Globus pallidus (tissue), 1 donor: ENCODE measurements at places on chromosomes 2 and 18.
A peak's percentile ranks its signal among the peaks of the same experiment; 100 is the strongest.

DNA sequence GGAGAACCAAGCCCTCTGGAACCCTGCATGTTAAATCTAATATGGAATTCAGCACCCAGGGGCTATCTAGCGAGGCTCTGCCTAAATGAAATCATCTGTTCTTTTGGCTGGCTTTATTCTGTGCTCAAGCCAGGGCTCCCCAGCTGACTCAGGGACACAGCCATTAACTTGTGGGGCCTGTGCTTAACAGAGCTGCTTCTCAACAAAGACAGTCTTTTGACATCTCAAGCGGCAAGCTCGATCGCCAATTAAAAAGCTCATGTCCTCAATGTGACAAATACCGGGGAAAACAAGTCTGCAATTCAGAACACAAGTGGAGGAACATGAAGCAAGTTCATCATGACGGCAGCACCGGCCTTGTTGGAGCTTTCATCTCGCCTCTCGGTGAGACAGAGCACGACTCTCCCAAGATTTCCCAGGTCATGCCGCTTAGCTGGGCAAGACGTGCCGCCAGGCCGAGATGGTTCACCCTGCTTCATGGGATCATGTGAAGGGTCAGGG, 64.9 kb downstream of the KLHL29 start:
- peak; percentile 11 for DNase-seq

DNA sequence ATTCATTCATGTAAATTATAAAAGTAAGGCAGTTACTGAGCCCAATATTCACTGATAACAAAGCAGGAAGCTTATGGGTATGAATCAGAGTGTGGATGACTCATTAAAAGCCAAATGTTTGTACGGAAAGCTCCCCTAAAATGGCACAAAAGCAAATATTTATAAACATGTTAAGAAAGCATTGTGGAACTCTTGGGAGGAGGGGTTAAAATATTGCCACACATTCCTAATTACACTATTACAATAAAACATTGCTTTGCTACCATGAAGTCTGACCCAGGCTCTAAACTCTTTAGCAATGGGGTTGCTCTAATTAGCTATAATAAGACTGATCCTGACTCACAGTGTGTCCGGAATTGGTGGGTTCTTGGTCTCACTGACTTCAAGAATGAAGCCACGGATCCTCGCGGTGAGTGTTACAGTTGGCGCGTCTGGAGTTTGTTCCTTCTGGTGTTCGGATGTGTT, 110.9 kb downstream of the NAB1 start:
- DNase-seq: no peak

DNA sequence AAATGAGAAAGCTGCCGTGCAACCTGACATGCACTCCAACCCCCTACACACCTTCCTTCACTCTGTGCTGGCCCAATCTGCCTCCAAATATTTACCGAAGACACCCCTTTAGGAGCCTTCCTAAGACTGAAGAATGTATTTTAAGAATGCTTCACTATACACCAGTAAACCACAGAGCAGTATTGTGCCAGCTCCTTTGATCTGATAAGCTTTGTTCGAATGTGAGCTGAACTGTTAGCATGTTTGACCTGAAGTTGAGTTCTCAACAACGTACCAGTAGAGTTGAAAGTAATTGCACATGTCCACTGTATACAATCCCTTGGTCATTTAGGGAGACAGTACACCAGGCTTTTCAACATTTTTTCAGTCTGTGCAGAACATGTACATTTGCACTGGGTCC, 259.2 kb downstream of the TGIF1 start:
- DNase-seq: no peak

GRCh38 chr2:235025800-235026536, 74.2 kb downstream of the SH3BP4 start:
- no peak for DNase-seq

- no peak for DNase-seq
Observed at GRCh38 chr2:153715218-153715850, 156.4 kb upstream of the GALNT13 start.

DNA sequence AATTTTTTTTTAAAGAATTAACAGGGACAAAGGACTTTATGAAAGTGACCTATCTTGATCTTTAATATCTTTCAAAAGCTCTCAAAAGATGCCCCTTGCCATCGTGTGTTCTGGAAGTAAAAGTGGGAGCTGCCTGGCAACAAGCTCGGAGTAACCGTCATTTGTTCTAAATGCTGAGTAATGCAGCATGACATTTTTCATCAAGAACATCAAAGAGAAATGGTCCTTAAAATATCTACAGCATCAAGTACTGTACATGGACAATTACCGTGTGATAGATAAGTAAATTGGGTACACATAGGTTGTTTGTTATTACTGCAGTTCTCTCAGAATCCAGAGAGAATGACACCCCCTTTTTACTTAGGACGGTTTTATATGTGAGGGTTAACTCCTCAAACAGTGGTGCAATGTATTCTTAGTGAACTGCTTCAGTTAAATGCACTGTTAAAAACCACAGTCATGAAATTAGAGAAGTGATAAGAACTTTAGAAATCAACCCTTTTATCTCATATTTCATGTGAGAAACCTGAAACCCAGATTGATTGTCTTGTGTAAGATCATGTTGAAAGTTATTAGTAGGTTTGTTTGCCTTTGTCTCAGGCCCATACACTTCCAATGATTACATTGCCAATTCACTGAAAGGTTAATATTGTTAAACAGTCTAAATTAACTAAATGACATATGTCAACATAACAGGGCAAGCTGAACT, 90.6 kb upstream of the HNMT start:
- DNase-seq: no peak

DNA sequence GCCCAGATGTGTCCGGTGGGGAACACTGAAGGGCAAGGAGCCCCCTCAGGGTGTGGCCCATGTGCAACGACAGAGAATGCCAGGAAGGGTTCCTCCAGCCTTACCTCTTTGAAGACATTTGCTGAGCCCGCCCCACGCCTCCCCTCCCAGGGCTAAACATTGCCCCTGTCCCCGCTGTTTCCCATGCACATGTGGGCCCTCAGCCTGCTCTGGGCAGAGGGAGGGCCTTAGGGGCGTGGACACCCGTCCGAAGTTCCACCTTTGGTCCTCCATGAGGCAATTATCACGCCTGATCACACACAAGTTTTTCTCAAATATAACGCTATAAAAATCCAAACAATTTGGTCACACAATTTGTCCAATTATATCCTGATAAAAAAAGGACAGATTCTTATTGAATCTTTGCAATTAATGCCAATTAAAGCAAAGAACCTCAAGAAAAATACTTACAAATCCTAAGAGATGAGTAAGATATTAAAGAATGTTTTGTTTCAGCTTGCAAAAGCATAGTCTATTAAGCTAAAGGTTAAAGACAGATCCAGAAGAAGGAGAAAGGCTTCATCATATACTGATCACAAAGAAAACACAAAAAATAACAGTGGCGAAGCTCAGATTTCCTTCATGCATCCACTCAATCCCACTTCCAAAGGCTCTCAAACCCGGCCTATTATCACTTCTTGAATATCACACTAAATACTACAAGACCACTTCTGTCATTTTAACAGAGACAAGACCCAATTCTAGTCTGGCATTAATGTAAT, 55.2 kb upstream of the LDLRAD4 start:
- DNase-seq: no peak

- DNase-seq: no peak
Observed at GRCh38 chr2:58032764-58033080, 13.9 kb upstream of the VRK2 start.

DNA sequence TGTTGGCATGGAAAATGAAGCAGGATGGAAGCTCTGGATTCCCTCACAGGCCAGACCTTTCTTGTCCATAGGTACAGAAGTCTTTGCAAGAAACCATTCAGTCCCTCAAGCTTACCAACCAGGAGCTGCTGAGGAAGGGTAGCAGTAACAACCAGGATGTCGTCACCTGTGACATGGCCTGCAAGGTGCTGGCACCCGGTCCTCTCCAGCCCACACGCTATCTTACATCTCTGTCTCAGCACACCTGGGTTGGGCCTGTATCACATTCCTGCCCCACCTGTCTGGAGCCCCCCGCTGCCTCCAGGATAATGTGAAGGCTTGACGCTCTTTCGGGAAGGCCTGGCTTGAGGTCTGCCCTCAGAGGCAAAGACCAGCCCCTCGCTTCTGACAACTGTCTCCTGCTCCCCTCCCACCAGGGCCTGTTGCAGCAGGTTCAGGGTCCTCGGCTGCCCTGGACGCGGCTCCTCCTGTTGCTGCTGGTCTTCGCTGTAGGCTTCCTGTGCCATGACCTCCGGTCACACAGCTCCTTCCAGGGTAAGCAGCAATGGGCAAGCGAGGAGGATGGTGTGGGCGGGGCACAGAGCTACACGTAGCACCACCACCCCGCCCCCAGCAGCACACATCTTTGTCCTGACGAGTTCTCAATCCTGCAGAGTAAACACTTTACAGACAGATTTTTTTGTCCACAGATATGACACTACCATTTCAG, 6.0 kb downstream of the TMEM214 start:
- no peak for DNase-seq

- no peak for DNase-seq
Observed at GRCh38 chr2:219220652-219221402, 2.1 kb upstream of the ABCB6 start.

GRCh38 chr2:111975053-111975552, 76.7 kb downstream of the MERTK start:
- DNase-seq: no peak

- no peak for DNase-seq
Observed at GRCh38 chr2:232903989-232904388, 33.9 kb downstream of the SNORC start.

DNA sequence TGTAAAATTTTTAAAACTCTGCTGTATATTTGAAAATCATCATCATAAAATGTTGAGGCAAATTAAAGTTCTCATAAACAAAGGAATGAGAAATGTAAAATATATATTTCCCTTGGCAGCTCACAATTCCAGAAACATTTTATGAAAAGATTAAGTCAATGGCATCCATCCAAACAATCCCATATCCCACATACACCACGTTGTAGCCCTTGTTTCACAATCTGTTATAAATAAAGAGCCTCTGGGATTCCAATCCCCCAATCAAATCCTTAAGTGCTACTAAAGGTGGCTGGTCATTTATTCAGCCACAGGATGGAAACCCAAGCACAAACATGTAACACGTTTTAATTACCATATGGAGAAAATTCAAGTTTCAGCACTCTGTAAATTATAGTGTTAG, 51.7 kb downstream of the GFPT1 start:
- DNase-seq: no peak

- no peak for DNase-seq
Observed at GRCh38 chr2:1603059-1603458, 141.3 kb downstream of the PXDN start.

GRCh38 chr2:141062443-141062842, 1068.4 kb downstream of the LRP1B start:
- DNase-seq: peak; percentile 22

GRCh38 chr2:215084080-215084479, 54.3 kb downstream of the ABCA12 start:
- DNase-seq: no peak

DNA sequence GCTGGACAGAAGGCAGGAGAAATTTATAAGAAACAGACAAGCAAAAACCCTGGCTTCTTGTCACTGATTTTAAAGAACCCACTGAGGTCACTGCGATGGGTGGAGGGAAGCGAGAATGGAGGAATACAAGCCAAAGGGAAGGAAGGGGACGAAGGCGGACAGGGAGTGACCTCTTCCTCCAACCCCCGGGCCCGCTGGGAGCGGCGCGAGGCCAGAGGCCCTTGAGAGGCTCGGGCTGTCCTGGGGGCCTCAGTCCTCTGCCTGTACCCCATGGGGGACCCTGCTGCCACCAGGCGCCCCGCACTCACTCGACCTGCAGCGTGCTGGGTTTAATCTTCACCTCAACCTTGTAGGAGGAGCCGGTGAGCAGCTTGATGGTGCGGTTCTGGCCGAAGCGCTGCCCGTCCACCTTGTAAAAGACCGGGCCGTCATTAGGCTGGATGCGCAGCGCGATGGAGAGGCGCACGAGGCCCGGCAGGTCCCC, 793 bp downstream of the CNRIP1 start:
- DNase-seq: peak; percentile 33

DNA sequence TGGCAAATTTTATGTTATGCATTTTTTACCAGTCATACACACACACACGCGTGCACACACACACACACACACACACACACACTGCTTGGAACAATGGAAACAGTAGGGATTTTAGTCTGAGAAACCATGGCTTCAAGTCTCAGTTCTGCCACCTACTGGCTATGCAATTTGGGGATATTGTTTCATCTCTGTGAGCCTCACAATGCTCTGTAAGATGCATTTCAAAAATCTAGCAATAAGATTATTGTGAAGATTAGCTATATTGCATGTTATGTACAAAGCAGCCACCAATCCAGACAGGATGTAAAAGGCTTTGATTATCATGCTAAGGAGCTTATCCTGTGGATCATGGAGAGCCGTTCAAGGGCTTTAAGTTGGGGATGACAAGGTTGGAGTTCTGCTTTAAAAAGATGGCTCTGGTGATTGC, 401.4 kb downstream of the NBAS start:
- DNase-seq: peak; percentile 67

DNA sequence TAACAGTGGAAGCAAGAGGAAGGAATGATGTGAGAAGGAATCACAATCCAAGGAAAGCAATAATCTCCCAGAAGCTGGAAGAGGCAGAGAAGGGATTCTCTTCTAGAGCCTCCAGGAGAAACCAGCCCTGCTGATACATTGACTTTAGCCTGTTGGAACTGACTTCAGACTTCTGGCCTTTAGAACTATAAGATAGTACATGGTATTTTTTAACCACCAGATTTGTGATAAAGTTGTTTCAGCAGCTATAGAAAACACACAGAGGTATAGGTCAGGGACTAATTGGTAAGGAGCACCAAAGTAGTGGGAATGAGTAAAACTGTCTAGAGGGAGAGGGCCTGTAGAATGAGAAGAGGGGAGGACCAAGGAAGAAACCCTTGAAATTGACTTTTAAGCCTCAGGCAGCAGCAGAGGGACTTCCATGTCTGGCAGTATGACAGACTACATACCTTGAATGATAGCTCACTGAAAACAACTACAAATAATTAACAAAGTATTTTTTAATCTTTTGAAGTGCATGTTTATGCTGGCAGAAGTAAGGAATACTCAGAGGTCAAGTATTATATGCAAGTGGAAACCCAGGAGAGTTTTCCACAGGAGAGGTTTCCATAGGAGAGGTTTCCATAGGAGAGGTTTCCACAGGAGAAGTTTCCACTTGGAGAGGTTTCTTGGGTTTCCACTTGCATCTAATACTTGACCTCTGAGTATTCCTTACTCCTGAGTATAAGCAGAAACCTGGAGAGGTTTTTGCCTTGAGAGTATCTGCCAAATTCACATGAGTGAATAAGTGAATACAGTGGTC, 33.8 kb upstream of the TMEM17 start:
- no peak for DNase-seq

DNA sequence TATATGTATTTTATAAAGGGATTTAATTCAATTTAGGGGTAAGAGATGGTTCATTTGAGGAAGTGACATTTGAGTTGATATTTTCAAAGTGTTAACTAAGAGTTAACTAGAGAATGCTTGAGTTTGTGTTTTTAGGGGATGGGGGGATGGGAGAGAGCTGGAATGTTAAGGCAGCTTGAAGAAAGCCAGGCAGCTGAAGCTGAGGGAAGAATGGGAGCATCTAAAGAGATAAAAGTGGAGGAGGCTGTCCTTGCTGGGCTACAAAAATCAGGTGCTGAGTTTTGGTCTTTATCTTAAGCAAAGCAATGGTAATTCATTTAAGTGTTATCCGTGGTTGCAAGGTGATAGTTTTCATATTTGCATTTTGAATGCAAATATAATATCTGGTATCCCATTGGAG, 9.2 kb downstream of the CHST9 start:
- no peak for DNase-seq
